Naive B cell (primary cell): ENCODE measurements at places on chromosomes 2 and 18.

GRCh38 chr2:86123328-86123925 is 17.4 kb downstream of the PTCD3 start:
- no peak overlapping the region for H3K27ac ChIP-seq
- peaks cover 34% of the 10 kb centered on the region for H3K36me3 ChIP-seq
- DNase-seq, result no peak
- H3K4me1 ChIP-seq, result no peaks in the 10 kb centered on the region
- no peaks in the 10 kb centered on the region for H3K27me3 ChIP-seq
- H3K4me3 ChIP-seq, result no peak overlapping the region

DNA sequence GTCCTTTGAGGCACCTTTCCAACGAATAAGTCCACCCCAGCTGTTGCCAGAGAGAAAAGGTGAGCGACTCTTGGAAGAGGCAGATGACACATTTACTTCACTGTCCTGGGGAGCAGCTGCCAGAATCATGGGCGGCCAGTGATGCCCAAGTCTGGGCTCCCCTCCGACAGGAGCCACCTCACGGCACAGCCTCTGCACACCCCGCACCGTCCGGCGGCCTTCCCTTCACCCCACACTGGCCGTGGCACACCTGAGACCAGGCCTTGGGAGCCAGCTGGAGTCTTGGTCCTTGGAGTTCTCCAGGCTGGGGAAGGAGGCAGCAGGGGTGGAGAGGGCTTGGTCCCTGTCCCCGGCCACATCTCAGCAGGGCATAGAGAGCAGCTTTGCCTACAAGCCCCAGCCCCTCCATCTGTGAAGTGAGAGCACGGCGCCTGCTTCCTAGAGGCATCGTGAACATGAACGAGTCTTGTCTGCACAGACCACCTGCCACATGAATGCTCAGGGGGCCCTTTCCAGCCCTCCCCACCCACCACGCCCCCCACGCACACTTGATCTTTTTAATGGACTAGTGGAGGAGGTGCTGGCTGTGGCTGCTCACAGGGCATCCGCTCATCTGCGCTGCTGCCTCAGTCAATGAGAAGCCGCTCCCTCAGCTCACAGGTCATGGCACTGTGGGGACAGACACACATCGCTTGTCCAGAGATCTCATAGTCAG is 400.2 kb upstream of the MYT1L start:
- no peak overlapping the region for H3K4me3 ChIP-seq
- H3K27me3 ChIP-seq, result no peaks in the 10 kb centered on the region
- DNase-seq, result no peak
- no peaks in the 10 kb centered on the region for H3K36me3 ChIP-seq
- no peaks in the 10 kb centered on the region for H3K4me1 ChIP-seq

DNA sequence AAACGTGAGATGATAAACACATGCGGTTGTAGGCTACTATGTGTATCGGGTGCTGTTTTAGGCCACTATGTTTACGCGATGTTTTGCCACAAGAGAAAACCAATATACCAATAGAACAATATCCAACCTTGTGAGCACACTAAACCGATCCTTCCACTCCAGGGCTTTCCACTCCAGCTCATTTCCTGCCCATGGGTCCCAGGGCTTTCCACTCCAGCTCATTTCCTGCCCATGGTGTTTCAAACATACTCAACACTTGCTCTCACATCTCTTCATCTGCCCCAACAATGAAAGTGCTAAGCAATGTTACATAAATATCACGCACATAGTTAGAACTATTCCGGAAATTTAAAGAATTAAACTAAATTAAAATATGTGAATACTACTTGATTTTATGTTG is 80.0 kb downstream of the EPB41L3 start:
- no peak for DNase-seq
- H3K27me3 ChIP-seq, result peaks cover 19% of the 10 kb centered on the region
- no peak overlapping the region for H3K4me3 ChIP-seq
- H3K27ac ChIP-seq, result no peak overlapping the region
- no peaks in the 10 kb centered on the region for H3K36me3 ChIP-seq

- no peaks in the 10 kb centered on the region for H3K4me1 ChIP-seq
- H3K36me3 ChIP-seq, result no peaks in the 10 kb centered on the region
- DNase-seq, result no peak
- no peak overlapping the region for H3K4me3 ChIP-seq
- no peaks in the 10 kb centered on the region for H3K27me3 ChIP-seq
These were observed 174.5 kb downstream of the PID1 start for GRCh38 chr2:229096409-229097066.

DNA sequence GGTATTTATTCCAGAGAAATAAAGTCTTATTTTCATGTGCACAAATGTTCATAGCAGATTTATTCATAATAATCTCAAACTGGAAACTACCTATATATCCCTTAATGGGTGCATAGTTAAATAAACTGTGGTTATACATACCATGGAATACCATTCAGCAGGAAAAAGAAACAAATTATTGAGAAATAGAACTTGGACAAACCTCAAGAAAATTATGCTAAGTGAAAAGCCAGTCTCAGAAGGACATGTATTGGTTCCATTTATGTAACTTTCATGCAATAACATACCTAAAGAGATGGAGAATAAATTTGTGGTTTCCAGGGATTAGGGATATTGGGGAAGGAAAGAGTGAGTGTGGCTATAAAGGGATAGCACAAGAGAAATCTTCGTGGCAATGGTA is 452.6 kb downstream of the SETBP1 start:
- H3K27me3 ChIP-seq, result no peaks in the 10 kb centered on the region
- no peak overlapping the region for H3K4me3 ChIP-seq
- H3K4me1 ChIP-seq, result peaks cover 25% of the 10 kb centered on the region
- H3K36me3 ChIP-seq, result no peaks in the 10 kb centered on the region
- H3K27ac ChIP-seq, result no peak overlapping the region

- peaks cover 8% of the 10 kb centered on the region for H3K27me3 ChIP-seq
- H3K36me3 ChIP-seq, result no peaks in the 10 kb centered on the region
- H3K4me1 ChIP-seq, result no peaks in the 10 kb centered on the region
- no peak for DNase-seq
- H3K27ac ChIP-seq, result no peak overlapping the region
These were observed 437.4 kb upstream of the POU3F3 start for GRCh38 chr2:104416339-104417000.

DNA sequence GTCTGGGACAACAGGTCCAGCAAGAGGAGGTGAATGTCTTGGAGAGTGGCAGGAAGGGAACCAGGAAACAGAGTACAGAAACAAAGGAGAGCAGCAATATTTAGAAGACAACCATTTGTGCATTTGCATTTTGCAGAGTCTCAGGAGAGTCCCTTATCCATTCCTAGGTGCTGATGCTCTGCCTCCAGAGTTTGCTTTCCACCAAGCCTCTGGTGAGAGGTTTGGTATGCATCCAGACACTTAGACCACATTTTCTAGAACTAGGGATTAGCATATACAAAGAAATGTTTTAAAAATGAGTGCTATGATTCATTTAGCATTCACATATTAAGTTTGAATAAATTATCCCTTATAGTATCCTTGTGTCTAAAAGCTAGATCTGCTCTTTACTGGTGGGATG is 18.5 kb upstream of the LRATD1 start:
- H3K27ac ChIP-seq, result no peak overlapping the region
- H3K36me3 ChIP-seq, result no peaks in the 10 kb centered on the region
- H3K4me1 ChIP-seq, result no peaks in the 10 kb centered on the region
- DNase-seq, result no peak

GRCh38 chr18:67266246-67267237 is 250.0 kb downstream of the DSEL start:
- H3K4me3 ChIP-seq, result no peak overlapping the region
- no peaks in the 10 kb centered on the region for H3K36me3 ChIP-seq
- H3K4me1 ChIP-seq, result no peaks in the 10 kb centered on the region
- H3K27ac ChIP-seq, result no peak overlapping the region

DNA sequence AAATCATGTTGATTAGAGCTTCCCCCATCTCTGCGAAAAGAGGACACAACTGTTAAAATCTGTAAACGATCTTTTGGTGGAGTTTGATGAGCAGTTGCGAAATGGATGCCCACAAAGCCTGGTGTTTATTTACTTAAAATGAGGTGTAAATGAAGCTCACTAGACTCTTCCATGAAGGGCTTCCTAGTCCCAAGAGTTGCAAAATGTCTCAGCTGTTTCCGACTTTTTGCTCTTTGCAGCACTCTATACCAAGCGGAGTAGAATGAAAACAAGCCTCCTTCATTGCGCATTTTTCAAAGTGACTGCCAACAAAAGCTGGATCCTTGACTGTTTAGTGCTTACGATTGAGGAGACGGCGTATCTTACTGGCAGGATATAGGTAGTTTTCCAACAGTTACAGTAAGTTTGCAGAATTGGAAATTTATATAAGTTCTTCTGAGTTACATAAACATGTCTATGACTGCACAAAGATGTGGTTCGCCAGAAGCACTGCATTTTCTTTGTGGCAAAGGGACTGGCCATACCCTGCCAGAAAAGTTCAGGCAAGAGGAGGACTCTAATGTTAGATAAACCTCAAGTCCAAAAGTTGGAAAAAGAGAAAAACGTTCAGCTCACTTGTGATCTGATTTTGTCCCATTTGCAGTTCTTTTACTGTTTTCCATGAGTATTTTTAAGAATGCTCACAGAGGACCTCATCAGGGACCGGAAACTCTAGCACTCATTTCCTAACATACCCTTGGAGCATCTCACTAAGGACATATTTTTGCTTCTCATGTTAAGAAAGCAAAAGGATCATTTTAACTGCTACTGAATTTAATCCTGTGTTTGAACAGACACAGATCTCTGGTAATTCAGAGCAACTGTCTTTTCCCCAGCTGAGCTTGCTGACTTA is 42.7 kb downstream of the COLEC12 start:
- DNase-seq, result no peak
- peaks cover 21% of the 10 kb centered on the region for H3K36me3 ChIP-seq
- H3K27ac ChIP-seq, result no peak overlapping the region
- H3K4me1 ChIP-seq, result no peaks in the 10 kb centered on the region
- H3K4me3 ChIP-seq, result no peak overlapping the region

DNA sequence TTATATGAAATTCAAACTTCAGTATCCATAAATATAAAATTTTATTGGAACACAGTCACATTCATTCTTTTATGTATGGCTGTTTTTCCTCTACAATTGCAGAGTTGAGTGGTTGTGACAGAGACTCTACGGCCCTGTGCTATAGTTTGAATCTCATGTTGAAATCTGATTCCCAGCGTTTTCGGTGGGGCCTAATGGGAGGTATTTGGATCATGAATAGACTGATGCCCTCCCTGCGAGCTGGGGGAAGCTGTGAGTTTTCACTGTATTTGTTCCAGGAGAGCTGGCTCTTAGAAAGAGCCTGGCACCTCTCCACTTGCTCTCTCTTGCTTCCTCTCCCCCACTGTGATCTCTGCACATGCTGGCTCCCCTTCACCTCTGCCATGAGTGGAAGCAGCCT is 1.7 kb downstream of the PFN4 start:
- H3K27ac ChIP-seq, result peak overlapping the region; percentile 62
- peaks cover 7% of the 10 kb centered on the region for H3K4me1 ChIP-seq
- no peak for DNase-seq
- H3K4me3 ChIP-seq, result no peak overlapping the region
- H3K27me3 ChIP-seq, result no peaks in the 10 kb centered on the region
- no peaks in the 10 kb centered on the region for H3K36me3 ChIP-seq

DNA sequence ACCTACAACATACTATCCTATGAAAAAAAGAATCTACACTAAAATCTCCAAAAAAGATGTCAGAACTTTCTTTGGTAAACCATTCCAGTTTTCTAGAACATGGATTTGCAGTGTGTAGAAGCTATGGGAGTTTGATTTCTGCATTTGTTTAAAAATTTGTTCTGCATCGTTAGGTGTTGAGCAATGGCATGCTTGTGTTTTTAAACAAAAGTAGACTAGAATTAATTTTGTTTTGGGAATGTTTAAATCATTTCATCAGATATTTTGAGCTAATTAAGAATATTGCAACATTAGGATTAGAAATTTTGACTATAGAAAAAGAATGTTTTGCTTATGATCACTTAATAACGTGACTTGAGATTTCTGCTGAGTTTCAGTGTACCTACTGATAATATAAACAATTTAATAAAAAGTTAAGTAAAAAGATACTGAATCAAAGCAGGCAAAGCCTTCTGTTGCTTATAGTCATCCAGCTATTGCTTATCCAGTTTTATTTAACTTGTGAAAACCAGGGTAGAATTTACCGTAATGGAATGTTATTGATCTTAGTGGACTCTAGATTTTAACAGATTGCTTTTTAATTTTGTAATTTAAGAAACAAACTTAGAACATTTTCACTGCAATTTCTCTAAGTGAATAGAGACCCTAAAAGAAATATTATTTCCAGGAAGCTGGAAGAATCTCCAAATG is 7.2 kb upstream of the TMEM182 start:
- H3K27me3 ChIP-seq, result no peaks in the 10 kb centered on the region
- DNase-seq, result no peak
- peaks cover 13% of the 10 kb centered on the region for H3K4me1 ChIP-seq

GRCh38 chr2:41719756-41720155 is 328.1 kb upstream of the PKDCC start:
- no peak for DNase-seq
- no peak overlapping the region for H3K27ac ChIP-seq
- no peaks in the 10 kb centered on the region for H3K36me3 ChIP-seq
- no peak overlapping the region for H3K4me3 ChIP-seq
- peaks cover 5% of the 10 kb centered on the region for H3K4me1 ChIP-seq

DNA sequence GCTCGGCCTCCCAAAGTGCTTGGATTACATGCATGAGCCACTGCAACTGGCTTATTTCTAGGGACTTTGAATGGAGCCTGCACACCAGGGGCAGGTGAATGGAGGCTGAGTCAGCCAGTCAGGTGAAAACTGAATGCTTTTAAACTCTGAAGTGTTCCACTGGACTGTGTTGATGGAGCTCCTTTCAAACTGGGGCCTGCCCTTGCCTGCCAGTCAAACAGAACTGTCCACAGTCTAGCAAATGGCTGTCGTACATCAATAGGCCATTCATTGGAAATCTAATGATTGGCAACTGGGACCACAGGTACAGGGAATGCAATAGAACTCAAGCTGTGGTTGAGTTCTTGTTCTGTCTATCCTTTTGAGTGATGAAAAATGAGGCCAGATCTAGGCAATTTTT is 966 bp upstream of the NOSTRIN start:
- H3K27me3 ChIP-seq, result no peaks in the 10 kb centered on the region
- H3K36me3 ChIP-seq, result no peaks in the 10 kb centered on the region
- no peaks in the 10 kb centered on the region for H3K4me1 ChIP-seq
- no peak overlapping the region for H3K27ac ChIP-seq
